Occipital lobe (tissue), 3 donors: ENCODE measurements at places on chromosomes 3 and 15. TPM values are rescaled to one million over a fixed set of nuclear protein-coding genes. Genes with fewer than 3 reads are reported as not detected.

GRCh38 chr3:170383567-170383966 lies 26.1 kb downstream of the SKIL start:
- DNase-seq, result no peak

- DNase-seq, result no peak
Observed at GRCh38 chr3:9255976-9256375, 6.5 kb upstream of the SRGAP3 start.

DNA sequence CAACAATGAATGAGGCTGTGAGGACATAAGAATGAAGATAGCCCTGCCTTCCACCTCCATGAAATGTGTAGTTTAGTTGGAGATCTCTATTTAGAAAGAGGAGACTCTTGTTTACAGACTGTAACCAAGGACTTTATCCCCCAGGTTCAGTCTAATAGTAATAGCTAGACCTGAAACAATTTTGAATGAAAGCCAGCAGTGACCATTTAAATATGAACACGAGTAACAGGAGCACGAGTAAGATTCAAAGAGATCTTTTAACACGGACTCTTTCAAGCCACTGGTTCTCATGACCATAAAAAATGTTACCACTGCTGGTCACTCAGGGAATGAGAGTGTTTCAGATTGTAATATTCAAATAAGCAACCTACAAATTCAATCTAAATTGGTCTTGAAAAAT lies 123.1 kb downstream of the FMN1 start:
- DNase-seq, result no peak

GRCh38 chr3:145087038-145087437 lies 1073.9 kb downstream of the PLOD2 start:
- DNase-seq, result no peak

GRCh38 chr15:60469893-60470641 lies 8.9 kb downstream of the ICE2 start:
- DNase-seq, result no peak

- no peak for DNase-seq
Observed at GRCh38 chr3:181932039-181932438, 220.3 kb downstream of the SOX2 start.

GRCh38 chr15:99917252-99917651 lies 184.0 kb upstream of the LYSMD4 start:
- DNase-seq, result no peak

DNA sequence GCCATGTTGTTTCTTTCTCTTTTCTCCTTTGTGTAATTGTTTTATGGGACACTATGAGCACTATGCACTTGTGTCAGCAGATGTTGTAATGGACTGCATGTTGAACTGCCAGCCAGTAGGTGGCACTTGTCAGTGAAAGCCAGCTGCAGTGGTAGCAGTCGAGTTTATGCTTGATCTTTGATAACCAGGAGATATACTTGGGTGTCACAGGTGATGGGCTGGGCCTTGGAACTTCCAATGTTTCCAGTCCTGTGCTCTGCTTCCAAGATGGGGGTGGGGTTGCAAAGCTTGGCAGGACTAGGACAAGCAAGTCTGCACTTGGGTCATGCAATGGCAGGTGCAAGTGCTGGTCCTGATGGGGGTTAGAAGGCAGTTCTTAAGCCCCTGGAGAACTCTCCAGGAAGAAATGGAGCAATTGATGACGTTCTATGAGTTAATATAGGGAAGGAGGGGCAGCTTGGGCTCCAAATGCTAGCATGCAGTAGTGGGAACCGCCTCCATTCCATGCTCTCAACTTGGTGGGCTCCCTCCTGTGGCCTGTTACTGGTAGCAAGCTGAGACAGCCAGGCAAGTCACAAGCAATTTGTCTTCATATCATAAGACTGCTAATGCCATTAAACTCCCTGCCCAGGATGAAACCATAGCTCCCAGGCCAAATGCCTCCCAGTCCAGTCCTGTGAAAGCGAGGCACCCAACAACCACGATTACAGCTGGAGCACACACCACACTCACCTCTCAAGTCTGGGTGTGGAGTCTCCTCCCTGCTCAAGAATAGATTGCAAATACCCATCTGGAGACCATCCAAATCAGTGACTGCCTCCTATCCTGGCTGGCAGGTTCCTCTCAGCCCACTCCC lies 287.2 kb downstream of the CGGBP1 start:
- no peak for DNase-seq

SLC9A9 gene
- 7.3 TPM for total RNA-seq

POLG gene
- 38.4 TPM for total RNA-seq
